Left lobe of liver (tissue), 2 donors: ENCODE measurements at places on chromosomes 16 and 17.

DNA sequence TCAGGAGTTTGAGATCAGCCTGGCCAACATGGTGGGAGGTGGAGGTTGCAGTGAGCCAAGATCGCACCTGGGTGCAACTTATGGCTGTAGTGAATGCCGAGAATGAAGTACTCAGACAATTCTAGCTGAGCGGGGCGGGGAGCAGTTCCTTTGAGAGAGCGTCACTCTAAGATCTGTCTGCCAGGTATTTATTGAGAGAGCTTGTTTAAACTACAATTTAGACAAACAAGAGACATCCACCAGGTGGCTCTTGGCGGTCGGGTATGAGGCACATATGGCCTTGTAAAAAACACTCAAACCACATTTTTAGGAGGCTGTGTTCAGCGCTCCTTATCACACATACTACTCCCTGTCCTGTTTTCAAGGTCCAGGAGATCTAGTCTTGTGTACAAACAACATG, 40.6 kb upstream of the CDH1 start:
- no peak for DNase-seq

- no peak for DNase-seq
Measured at GRCh38 chr17:1147664-1148063, 32.1 kb downstream of the ABR start.

- DNase-seq, result no peak
Measured at GRCh38 chr16:69607674-69608073, 41.9 kb downstream of the NFAT5 start.

DNA sequence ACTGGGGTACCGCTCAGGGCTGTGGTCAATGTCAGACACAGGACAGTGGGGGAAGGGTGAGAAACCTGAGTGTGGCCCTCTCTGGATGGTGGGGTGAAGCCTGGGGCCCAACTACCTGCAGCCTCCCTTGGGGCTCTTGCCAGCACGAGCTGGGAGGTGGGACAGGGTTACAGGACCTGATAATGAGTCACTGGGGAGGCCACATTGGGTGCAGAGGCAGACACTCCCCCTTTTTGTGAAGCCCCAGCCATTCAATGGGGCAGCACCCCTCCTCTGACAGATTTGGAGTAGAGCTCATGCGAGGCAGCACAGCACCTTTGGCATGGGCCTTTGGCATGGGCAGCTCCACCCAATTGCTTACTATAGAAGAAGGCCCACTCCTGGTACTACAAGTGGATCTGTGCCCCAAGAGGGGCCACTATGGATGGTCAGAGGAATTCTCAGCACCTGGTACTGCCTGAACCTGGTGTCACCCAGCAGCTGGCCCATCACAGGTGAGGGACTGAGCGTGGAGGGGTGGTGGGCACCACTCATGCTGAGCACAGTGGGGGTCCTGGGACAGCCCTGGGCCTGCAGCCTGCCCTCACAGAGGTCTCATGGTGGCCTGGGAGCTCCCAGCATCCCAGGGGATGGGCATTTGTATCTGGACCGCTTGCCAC, 45.2 kb upstream of the SMPD3 start:
- DNase-seq, result no peak

DNA sequence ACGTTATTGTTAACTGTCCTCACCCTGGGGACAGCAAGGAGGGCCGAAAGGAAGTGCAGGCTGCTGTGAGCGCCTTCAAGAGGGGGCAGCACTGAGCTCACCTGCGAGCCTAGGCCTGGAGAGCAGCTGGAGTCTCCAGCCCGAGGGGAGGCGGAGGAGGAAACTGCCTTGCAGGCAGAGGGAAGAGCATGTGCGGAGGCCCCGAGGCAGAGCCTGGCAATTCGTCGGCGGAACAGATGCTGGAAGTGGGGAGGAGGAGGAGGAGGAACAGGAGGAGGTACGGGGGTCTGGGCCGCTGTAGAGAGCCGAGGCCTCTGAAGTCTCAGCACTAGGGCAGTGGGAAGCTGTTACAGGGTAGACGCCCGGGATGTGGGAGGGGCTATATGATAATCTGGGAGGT, 49.6 kb upstream of the PLCG2 start:
- no peak for DNase-seq
